ENCODE measurements at places on chromosomes 5 and 9. TPM values are rescaled to one million over a fixed set of nuclear protein-coding genes. Genes with fewer than 3 reads are reported as not detected.

GRCh38 chr5:149118463-149118862 is 22.8 kb upstream of the ABLIM3 start:
- no peak for DNase-seq

GRCh38 chr9:96020792-96021550 is 145.5 kb downstream of the ERCC6L2 start:
- no peak for DNase-seq

DNA sequence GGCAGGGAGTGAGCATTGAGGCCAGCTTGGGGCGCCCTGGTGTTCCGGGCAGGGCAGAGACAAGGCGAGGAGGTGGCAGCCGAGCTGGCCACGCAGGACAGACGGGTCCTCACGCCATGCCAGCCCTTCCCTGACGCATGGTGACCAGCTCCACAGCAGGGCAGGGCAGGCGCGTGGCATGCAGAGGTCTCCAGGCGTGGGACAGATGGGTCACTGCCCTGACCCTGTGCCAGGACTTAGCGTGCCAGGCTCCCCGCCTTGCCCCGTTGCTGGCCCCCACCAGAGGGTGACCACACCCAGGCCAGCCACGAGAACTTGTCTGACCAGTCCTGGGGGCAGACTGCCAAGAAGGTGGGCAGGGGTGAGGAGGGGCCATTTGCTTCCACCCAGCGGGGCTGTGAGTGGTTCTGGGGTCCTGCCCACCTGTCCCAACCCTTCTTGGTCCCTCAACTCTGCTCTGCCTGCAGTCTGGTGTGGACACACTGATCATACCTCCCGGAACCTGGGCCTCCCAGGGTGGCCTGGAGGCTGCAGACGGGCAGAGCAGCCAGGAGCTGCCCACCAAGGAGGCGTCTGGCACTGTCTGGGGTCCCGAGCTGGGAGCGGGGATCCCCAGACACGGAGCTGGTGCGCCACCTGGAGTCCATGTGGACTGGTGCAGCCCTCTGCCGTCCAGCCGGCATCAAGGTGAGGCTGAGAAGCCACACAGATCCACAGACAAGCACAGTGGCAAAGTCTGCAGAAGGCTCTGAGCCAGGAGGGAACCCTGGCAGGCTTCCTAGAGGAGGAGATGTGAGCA is at the start of gene RNF224:
Gene RNF224 (plus strand): TSS at position 449 of the 799 bp plus-strand sequence. CDS start 834 bp downstream, outside the sequence.
- peak; percentile 66 for DNase-seq

Gene SMIM33
- not detected for total RNA-seq

GRCh38 chr5:17315710-17316221 is 98.3 kb downstream of the BASP1 start:
- no peak for DNase-seq

- no peak for DNase-seq
Observed at GRCh38 chr5:145668714-145669113, 166.4 kb downstream of the PRELID2 start.

Gene PCDHGA3
- total RNA-seq: 7.1 TPM

Gene HTR4
- total RNA-seq: 9.0 TPM

DNA sequence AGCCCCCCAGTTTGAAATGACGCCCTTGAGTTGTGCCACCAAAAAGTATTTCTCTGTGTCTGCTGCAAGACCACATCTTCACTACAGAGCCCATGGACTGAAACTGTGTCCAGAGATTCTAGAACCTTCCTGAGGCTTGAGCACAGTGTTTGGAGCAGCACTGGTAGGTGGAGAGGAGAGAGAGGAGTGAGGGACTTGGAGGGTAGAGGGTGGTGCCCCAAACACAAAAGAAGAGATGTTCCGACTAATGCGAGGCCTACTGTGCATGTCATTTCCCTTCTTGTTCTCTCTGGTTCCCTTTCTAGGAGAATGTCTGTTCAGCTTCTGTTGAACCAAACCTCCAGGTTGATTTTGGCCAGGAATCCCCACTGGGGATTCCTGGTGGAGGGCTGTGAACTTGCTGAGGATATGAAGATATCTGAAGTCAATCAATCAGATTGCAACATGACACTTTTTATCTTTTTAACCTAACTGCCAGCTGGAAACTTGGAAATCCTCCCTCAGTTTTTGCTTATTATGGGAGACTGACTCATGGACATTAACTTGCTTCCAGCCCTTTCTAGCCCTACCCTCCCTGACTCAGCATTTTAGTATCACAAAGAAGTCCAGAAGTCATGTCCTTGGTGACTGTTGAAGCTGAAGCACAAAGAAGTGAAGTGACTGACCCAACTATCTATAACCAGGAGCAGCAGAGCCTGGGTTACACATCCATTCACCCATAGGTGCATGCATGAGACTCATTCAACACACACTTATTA is 154.5 kb downstream of the NR3C1 start:
- DNase-seq: no peak

GRCh38 chr5:138873466-138874221 is 1.5 kb downstream of the LRRTM2 start:
- DNase-seq: no peak

DNA sequence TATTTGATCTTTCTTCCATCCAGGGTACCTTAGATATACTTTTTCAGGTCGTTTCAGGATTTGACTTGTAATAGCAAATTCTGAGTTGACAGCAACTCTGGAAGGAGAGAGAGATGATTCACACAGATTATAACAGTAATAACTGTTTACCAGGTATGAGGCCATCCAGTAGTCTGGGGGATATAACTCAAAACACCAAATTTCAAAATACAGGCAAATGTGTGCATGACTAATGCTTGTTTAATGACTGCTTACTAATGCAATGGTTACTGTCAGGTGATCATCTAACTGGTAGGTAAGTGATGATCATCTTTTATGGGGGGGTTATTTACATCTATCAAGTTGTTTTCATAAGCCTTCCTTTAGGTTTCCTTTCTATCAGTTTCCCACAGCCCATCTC is 412.3 kb downstream of the MAT2B start:
- no peak for DNase-seq

DNA sequence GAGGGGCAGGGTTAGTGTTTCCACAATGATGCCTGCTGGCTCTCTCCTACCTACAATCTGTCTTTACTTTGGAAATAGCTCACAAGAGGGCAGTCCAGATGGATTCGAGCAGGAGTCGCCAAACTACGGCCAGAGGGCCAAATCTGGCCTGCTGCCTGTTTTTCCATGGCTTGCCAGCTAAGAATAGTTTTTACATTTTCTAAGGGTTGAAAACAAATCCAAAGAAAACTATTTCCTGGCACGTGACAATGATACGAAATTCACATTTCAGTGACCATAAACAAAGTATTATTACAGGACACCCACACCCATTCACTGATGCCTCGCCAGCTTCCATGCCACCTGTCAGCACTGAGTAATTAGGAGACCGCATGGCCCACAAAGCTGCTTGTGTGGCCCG is 162.9 kb upstream of the WWC1 start:
- DNase-seq: no peak

- DNase-seq: no peak
Observed at GRCh38 chr5:1961304-1961946, 78.7 kb upstream of the IRX4 start.

DNA sequence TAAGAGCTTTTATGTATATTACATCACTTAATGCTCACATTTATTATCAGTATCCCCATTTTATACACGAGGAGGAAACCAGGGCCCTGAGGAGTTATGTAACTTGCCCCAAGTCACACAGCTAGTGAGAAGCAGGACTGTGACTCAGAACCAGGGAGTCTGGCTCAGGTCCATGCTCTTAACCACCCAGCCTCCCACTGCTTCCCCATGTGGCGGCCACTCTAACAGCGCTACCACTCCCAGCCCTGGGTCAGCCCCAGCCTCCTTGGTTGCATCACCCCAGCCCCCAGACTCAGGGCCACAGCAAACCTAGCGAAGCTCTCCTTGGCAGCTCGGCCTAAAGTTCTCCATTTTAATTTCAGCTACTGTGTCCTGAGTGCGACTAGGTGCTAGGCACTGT is 159.1 kb downstream of the PAX5 start:
- DNase-seq: no peak

GRCh38 chr5:1782385-1783215 is 17.0 kb downstream of the MRPL36 start:
- no peak for DNase-seq

DNA sequence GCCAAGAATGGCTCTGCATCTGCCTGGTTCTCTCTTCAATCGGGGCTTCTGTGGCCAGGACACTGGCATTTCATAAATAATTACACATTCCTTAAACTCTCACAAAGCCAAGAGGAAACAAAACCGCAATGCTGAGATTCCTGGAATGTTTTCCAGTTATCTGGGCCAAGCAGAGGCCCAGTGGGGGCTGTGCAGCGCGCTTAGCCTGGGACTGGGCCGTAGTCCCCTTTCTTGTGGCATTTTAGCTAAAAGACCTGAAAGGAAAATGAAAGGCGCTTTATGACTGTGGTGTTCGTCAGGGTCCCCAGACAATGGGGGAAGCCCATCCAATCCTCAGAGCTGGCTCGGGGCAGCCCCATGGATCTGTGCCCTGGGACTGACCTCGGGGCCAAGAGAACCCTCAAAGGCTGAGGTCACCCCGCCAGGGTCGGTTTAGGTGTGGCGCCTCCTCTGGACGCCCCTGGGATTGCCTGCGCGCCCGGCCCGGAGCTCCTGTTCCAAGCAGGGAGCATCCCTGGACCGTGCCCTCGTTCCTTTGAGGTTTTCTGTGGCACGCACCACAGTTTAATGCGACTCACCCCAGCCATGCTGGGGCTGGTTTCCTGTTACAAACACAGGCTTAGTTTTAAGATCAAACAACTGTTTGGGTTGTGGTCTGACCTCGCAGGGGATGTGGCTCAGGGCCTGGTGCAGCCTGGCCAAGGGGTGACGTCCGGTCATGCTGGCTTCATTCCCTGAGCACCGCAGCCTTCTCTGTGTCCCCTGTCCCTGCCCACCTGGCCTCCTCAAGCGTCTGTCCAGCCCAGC is 51.5 kb upstream of the NKD2 start:
- no peak for DNase-seq

Gene PDE6A
- total RNA-seq: not detected

Gene CYSRT1
- not detected for total RNA-seq

Gene COL5A1
- total RNA-seq: 8.7 TPM

DNA sequence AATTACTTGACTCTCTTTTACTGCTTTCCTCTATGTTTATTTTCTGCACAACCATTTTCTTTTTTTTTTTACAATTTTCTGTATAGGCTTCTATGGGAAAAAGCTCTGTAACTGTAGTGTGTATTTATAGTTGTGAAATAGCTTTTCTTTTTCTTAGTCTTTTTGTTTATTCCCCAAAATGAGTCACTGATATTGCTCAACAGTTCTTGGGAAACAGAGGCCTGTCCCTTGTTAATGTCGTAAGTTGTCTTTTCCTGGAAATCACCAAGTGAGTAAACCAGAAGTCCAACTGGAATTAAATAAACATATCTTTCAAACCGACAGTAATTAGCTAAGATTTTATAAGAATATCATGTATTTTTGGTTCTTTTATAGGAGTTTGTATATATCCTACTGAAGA is 325.1 kb upstream of the PRR16 start:
- no peak for DNase-seq

Gene FKTN
- 30.1 TPM for total RNA-seq

Gene STK32A
- 12.6 TPM for total RNA-seq

Gene PCDHGC4
- total RNA-seq: 28.4 TPM

DNA sequence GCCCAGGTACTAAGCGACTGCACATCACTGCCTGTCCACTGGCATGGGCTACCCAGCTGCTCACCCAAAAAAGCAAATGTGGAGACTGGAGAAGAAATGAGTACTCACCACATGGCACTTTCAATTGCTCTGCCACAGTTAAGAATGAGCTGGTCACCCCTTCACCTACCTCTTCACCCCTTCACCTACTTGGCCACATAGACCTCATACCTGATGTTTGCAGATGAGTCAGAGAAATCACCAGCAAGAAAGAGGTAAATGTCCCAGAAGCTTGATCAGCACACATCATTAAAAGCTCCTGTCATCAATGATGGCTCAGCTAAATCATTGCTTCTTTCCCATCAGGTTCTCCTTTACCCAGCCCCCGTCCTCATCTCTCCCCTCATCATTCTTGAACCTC is 7.6 kb upstream of the PRUNE2 start:
- DNase-seq: no peak

DNA sequence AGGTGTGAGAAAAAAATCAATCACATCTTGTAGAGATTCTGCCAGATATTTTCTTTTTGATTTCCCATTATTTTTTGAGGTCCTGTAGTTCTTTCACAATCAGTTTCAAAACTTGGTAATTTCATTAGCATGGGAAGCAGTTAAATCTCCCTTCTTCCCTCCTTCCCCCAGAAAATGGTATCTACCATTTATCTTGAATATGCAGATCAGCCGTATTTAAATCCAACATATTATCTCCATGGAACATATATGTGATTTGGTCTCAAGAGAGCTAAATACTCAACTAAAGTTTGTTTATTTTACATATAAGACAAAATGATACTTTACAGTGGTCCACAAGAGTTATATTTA is 1034.8 kb downstream of the CDH12 start:
- no peak for DNase-seq

Gene CRHBP
- total RNA-seq: 20.6 TPM

Gene STPG3
- not detected for total RNA-seq

GRCh38 chr9:95627802-95628201 is 111.0 kb upstream of the PTCH1 start:
- no peak for DNase-seq

DNA sequence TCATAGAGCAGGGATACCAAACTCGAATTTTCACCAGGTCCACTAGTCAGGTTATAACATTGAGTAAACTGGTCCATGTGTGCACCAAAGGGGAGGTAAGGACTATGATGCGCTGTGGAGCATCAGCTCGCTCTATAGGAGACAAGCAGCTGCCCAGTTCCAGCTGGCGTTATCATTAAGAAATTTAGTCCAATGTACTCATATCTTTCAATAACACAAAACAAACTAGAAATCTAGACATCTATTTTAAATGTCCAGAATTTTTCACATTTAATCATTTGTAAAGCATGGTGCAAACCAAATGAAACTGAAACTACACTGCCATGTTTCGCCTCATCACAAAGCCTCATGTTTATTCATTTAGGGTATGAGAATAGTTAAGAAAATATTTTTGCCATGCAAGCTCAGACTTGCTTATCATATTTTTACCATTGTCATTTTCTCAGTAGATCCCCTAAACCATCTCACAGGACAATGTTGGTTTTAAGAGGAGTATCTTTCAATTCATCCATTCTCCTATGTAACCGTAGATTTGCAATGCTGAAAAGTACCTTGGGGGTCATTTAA is 50.9 kb downstream of the ZNF474 start:
- no peak for DNase-seq

DNA sequence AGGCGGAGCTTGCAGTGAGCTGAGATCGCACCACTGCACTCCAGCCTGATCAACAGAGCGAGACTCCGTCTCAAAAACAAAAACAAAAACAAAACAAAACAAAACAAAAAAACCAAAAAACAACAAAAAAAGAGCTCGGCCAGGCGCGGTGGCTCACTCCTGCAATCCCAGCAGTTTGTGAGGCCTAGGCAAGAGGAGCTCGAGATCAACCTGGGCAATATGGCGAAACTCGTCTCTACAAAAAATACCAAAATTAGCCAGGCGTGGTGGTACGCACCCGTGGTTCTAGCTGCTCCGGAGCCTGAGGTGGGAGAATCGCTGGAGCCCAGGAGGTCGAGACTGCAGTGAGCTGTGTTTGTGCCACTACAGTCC is 20.2 kb downstream of the TRIM7 start:
- no peak for DNase-seq

All from dorsolateral prefrontal cortex (tissue), 122 donors.